ENCODE measurements at places on chromosomes 6 and 20. TPM values are rescaled to one million over a fixed set of nuclear protein-coding genes. Genes with fewer than 3 reads are reported as not detected.

CFAP61 gene
- total RNA-seq = 1.7 TPM

HIVEP1 gene
- total RNA-seq = 24.0 TPM

PROKR2 gene
- not detected for total RNA-seq

CUTA gene
- 319 TPM for total RNA-seq

ZNF335 gene
- total RNA-seq = 24.9 TPM

LTB gene
- total RNA-seq = not detected

NMBR gene
- total RNA-seq = not detected

MCM8 gene
- 39.8 TPM for total RNA-seq

MLIP gene
- not detected for total RNA-seq

PXDC1 gene
- 4.8 TPM for total RNA-seq

PTCRA gene
- not detected for total RNA-seq

SOBP gene
- 23.0 TPM for total RNA-seq
